Memory B cell (primary cell): ENCODE measurements at places on chromosomes 13 and 19.
A peak's percentile ranks its signal among the peaks of the same experiment; 100 is the strongest.

GRCh38 chr13:84741253-84741652 is 859.0 kb upstream of the SLITRK1 start:
- no peak for DNase-seq

DNA sequence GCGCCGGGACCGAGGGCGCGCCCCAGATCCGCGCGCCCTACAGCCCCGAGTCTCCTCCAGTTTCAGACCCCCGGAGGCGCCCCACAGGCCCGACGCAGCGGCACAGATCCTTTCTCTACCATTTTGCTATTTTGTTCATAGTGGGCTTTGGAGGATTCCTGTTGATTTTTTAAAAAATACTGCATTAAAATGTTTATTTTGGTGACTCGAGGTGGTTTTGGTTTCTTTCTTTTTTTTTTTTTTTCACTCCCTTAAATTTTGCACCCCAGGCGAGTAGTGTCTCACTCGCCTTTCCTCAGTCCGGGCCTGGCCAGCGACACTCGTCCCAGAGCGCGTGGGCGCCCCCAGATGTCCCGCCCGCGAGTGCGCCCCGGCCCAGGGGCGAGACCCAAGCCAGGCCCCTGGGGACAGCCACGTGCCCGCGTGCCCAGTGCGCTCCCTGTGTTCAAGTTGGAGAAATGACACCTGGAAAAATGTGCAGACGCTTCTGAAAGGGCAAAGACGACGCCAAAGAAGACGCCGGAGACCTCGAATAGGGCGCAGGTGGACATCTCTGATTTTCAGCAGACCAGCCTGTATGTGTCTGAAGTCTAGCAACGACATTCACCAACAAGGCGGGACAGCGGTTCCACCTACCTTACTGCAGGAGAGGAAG is 471 bp upstream of the INSR start:
- no peak for DNase-seq

DNA sequence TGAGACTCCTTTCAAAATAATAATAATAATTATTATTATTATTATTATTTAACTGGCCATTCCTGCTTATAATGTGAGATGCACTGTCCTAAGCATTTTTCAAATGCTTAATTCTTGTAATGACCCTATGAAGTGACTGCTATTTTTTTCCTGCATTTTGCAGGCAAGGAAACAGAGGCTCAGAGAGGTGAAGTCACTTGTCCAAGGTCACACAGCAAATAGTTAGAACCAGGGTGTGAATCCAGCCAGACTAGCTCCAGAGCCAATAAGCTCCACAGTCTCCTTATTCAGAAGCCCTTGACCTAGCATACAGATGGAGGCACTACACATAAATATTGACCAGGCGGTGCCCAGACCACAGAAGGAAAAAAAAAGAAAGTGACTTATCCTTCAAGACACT is 77.5 kb upstream of the CACNA1A start:
- no peak for DNase-seq

DNA sequence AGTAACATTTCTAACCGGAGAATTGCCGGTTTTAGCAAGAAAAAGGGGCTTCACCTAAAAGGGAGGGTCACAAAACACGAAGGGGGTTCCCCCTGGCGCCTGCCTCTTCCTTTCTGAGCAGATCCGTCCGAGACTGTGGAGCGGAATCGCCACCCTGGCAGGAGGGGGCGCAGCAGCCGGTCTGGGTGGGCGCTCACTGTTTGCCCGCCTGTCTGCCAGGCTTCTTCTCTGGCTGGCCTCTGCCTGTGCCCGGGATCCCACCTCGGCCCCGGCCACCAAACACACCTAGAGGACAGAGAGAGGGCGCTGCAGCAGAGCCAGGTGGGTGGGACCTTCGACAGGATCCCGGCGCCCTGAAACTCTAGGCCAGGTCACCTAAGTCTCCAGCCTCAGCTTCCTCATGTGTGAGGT is 15.6 kb downstream of the LSM4 start:
- no peak for DNase-seq

DNA sequence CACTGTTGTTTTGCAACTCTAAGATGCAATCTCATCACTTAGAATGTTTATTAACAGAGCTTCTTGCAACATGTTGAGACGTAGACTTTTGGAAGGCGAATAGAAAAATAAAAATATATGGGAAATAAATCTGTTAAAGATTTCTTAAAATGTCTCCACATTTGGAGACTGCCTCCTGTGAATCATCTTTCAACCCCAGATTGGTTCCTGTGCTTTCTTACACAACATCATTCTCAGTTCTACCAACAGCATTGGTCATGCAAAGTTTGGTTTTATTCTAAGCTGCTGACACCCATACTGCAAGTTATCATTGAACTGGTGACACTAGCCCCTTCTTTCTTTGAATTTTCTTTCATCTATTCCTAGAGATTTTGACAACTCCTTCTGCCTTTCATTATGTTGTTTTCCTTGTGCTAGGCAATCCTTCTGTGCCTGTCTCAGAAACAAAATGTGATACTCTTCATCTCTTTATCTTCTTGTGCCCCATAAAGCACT is 1.6 kb upstream of the IGFL3 start:
- no peak for DNase-seq

- DNase-seq: no peak
Measured at GRCh38 chr13:48448285-48448958, 35.5 kb upstream of the LPAR6 start.

- no peak for DNase-seq
Measured at GRCh38 chr13:109740121-109740520, 46.3 kb downstream of the IRS2 start.

- DNase-seq: no peak
Measured at GRCh38 chr13:51981355-51981754, 29.9 kb downstream of the ATP7B start.

GRCh38 chr19:18430417-18431144 is 7.4 kb downstream of the ISYNA1 start:
- DNase-seq: no peak

GRCh38 chr19:40088299-40089047 is 2.3 kb downstream of the ZNF780A start:
- no peak for DNase-seq

GRCh38 chr19:32896516-32897214 is 27.1 kb upstream of the SLC7A9 start:
- DNase-seq: no peak

DNA sequence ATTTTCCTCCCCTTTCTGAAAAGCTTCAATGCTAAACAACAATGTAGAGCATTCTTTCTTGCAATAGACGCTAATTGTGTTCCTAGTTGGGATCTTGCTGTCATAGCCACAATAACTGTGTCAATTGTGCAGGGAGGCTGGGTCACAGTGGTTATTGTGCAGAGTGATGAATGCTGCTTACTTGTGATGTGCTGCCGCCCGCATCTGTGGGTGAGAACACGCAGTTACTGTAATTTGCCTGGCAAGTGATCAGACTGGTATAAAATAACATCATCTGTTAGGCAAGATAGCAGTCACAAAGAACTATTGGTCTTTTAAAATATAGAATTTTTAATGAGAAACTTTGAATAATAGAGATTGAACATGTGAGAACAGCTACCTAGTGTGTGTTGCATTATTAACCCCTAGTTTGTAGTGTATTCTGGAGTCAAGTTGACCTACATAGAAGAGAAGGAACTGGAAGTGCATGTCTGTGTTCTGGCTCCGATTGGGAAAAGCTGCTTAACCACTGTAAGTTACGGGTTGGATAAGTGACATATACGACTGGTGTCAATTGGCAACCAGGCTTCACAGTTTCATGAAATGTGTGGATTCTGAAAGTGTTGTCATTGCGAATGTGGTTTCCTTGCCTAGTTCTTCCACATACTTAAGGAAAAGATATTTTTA is 43.6 kb downstream of the SLAIN1 start:
- DNase-seq: no peak

DNA sequence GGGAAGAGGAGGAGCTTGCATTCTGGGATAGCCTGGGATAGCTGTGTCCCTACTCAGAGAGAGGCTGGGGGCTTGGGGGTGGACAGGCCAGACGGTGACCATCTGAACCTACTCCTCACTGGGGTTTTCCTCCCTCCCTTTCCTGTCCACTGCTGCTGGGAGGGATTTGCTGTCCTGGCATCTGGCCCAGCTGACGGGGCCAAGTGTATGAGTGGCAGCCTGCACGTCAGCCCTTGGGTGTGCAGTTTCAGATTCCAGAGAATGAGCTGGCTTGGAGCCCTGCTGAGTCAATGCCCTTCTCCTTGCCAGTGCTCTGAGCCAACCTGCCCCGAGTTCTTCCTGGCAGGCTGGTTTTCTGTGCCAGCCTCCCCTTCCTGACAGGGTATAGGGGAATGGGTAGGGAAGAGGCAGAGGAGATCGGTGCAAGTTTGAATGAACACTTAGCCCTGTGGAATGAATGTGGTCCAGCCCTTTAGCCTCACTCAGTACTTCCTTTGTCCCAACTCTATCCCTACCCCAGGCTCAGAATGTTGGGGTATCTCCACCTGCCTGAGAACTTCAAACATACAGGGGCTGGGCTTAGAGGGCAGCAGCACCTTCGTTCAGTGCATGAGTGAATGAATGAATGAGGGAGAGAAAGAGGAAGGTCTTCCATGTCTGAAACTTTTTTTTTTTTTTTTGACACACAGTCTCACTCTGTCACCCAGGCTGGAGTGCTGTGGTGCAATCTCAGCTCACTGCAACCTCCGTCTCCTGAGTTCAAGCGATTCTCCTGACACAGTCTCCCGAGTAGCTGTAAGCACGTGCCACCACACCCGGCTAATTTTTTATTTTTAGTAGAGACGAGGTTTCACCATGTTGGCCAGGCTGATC is 1.8 kb upstream of the ANGPTL4 start:
- no peak for DNase-seq

DNA sequence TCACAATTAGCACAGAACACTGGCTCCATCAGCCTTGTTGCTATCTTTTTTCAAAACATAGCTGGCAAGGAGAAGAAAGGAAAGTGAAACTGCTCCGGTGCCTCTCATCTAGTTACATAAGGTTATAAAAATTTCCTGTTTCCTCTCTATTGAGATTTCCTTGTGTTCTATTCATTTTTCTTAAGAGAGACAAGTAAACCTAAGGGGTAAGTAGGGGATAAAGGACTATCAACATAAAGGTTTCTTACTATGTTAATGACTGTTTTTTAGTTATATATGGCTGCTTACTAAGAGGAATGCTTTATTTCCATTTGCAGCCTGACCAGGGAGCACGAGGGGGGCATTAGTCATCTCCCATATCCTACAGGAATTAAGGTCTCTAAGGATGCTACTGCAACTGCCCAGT is 73.2 kb upstream of the MLNR start:
- no peak for DNase-seq

DNA sequence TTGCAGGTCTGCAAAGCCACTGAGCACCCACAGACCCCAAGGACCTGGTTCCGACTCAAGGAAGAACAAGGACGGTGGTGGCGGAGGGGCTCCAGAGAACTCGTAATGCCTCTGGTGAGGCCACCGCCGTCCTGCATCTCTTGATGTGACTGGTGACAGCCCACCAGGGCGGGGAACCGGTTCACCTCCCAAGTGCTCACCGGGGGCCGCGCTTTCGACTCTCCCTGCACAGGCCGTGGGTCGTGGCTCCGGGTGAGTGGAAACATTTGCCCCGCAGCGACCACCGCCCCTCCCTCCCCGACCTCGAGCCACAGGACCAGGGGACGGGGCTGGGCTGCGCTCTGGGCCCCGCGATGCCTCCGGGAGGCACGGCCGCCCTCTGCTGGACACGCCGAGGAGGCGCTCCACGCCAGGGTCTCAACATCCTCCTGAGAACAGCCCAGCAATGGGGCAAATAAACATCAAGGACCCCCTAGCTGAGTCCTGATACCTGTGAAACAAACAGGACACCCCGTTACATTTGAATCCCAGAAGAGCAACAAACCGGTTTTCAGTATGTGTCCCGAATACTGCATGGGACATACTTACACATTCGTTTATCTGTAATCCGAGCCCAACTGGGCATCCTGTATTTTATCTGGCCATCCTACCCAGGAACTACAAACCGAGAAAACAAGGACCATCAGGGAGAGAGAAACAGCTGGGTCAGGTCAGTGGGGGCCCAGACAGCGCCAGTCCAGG is 3.9 kb upstream of the PLPP2 start:
- DNase-seq: peak; percentile 50

GRCh38 chr19:5083547-5083965 is 114.6 kb downstream of the KDM4B start:
- no peak for DNase-seq

GRCh38 chr13:74026753-74027152 is 107.5 kb downstream of the KLF12 start:
- DNase-seq: peak; percentile 41

GRCh38 chr13:75071796-75072195 is 410.2 kb downstream of the TBC1D4 start:
- DNase-seq: no peak

GRCh38 chr19:13031917-13032623 is 36.8 kb downstream of the NFIX start:
- DNase-seq: no peak

GRCh38 chr19:387777-388176 is 21.2 kb downstream of the C2CD4C start:
- no peak for DNase-seq

DNA sequence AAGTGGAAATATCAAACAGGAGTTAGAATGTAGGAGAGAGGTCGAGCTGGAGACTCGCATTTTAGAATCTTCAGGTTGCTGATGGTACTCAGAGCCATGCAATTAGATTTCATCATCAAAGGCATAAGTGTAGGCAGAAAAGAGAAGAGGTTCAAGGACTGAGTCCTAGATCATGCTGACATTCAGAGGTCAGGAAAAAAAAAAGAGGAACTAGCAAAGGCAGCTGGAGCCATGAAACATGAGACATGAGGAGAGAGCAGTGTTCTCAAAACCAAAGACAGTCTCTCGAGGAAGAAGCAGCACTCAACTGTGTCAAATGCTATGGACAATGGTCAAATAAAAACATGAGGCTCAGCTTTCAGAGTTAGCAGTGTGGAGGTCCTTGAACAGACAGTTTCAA is 12.4 kb upstream of the TPP2 start:
- DNase-seq: no peak

DNA sequence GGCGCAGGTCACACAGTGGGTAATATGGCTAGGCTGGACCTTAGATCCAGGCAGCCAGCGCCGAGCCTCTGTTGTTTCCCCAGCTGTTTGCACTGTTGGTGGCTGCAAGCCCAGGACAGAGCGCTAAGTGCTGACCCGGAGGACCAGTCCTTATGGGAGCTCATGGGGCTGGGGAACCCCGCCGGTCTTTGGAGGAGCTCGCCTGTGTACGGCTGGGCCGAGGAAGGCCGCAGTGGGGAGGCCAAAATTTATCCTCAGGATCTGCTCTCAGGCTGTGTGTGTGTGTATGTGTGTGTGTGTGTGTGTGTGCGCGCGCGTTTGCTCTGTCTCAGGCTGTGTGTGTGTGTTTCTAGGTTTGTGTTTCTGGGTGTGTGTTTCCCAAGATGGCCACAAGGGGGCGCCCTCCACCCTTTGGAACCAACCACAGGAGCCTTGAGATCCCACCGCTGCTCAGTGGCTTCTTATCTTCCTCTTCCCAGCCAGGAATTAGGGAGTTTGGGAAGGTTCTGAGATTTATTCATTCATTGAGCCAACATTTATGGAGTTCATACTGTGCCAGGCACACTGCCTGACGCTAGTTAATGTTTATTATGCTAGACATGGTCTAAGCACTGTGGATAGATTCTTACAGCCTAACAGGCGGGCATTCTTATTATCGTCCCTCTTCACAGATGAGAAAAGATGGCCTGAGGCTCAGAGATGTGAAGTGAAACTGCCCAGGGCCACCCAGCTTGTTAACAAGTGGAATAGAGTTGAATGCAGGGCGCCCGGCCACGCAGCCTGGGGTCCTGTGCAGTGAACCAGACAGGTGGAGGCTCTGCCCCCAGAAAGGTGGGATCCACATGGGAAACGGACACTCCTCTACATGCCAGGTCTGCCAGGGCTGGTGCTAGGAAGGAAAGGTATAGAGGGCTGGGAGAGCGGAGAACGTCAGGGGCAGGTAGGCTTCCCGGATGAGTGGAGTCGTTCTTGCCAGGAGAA is 13.0 kb downstream of the PGLYRP1 start:
- peak; percentile 56 for DNase-seq
